Peyer's patch (tissue), 4 donors: ENCODE measurements at places on chromosomes 5 and 9. TPM values are rescaled to one million over a fixed set of nuclear protein-coding genes. Genes with fewer than 3 reads are reported as not detected.

- DNase-seq: no peak
Measured at GRCh38 chr9:104906441-104907277, 21.3 kb downstream of the ABCA1 start.

DNA sequence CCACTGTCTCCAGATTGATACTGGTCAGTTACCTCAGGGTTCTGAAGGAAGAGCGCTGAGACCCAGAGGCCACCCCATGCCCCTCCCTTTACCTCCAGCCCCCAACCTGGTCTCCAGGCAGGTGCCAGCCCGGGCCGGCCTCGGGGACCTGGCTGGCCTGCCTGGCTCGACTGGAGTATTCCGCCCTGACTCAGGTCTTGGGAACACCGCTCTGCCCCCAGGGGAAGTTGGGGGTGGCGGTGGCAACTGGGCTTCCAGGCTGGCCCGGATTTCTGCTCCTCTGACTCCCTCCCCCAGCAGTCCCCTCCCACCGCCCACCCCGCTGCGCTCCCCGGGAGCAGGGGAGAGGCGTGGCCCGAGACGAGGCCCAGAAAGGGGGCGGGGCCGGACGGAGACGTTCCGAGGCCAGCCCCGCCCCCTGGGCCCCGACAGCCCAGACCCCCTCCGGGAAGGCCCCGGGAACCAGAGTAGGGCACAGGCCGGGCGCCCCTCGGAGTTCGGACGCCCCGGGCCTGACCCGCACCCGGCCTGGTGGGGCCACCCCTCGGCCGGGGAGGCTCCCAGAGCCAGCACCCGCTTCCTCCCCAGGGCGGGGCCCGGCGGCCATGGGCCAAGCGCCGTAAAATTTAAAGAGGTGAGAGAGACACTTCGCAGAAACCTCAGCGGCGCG is 82.5 kb upstream of the ZBTB43 start:
- DNase-seq: peak; percentile 76

GRCh38 chr5:96054311-96055030 is 92.8 kb upstream of the ELL2 start:
- no peak for DNase-seq

- no peak for DNase-seq
Measured at GRCh38 chr5:17150531-17150930, 66.9 kb upstream of the BASP1 start.

GRCh38 chr9:89277454-89277853 is 33.5 kb upstream of the CKS2 start:
- no peak for DNase-seq

GRCh38 chr5:143064218-143064641 is 294.1 kb downstream of the ARHGAP26 start:
- DNase-seq: no peak

GRCh38 chr9:114690308-114690707 is 8.3 kb upstream of the TEX48 start:
- DNase-seq: no peak

DNA sequence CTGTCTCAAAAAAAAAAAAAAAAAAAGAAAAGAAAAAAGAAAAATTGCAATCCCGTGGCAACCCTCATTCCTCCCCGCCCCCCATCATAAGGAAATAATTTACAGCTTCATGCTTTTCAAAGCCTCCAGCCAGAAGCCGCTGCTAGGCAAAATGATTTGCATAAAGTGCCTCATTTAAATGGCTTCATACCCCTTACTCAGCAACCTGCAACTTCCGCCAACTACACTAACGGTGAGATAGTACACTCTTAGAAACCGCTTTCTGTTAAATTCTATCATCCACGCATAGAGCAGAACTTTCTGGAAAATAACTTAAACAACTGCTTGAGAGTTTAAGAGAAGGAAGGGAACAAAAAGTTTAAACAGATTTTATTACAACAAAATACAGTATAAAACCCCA is 17.8 kb downstream of the SERINC5 start:
- DNase-seq: no peak

DNA sequence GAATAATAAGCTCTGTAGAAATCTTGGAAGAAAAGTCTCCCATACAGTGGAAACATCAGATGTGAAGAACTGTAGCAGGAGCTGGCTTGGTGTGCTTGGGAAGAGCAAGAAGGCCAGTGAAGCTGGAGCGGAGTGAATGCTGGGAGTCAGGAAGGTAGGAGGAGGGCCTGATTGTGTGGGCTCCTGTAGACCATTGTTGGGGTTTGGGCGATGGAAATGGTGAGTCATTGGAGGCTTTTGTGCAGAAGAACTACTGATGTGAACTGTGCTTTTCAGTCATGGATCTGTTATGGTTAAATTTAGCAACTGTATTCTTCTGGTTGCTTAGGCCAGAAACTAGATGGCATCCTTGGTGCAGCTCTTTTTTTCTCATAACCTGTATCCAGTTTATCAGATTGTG is 2.3 kb downstream of the ICE1 start:
- no peak for DNase-seq

PCDHGA12 gene
- total RNA-seq: 12.4 TPM

ZNF454 gene
- total RNA-seq: 9.9 TPM

SEMA5A gene
- 17.6 TPM for total RNA-seq
